Iris pigment epithelial cell (primary cell): ENCODE measurements at places on chromosomes 12 and 14.

DNA sequence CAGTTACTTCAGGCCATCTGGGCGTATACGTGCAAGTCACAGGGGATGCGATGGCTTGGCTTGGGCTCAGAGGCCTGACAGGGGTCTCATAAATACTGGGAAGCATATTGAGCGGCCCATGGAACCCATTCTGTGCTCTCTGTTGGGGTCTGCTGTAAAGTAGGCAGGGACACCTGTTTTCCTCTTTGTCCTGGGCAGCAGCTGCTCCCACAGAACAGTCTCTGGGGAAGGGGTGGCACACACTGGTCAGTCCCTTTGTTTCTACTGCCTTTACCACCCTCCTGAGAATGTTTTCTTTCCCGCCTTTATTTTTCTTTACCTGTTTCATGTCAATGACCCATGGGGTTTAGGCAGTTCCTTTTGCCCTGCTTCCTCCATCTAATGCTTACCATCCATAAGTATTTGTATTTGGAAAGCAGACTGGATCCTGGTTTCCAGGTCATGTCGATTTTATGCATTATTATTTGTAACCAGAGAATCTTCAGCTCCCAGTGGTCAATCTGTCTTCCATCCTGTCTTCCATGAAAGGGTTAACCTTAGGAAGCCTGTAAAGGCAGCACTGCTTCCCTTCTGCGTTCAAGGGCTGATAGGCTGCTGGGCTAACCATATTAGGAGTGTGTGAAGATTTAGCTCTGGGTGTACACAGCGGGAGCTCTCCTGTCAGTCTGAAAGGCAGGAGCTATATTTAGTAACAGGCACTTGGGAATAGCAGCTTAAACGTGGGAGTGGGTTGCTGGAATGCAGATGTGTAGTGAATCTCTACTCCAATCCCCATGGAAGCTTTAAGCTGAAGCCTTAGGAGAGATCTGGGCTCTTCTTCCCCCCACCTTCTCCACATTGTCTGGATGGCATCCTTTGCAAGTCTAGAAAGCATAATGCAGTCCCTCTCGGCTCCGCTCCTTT is 124.0 kb downstream of the DYRK2 start:
- DNase-seq = peak; percentile 74

- no peak for DNase-seq
Observed at GRCh38 chr14:99773521-99774497, 19.4 kb upstream of the EML1 start.

GRCh38 chr12:51809193-51809592 is 39.3 kb downstream of the FIGNL2 start:
- no peak for DNase-seq

DNA sequence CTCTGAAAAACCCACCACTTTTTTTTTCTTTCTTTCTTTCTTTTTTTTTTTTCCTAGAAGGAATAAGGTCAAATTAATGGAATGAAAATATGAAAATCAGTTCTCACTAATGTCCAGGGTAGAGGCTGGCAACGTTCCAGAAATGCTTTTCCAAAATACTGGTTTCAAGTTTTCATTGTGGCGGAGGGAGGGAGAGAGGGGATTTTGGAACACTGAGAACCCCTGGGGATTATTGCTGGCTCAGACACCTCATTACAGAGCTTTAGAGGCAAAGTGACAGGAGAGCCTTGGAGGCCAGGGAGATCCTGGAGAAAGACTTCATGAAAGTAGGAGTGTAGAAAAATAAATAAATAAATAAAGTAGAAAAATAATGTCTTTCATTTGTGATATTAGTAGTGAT is 45.4 kb downstream of the ALX1 start:
- no peak for DNase-seq

- no peak for DNase-seq
Observed at GRCh38 chr12:114392909-114393308, 13.0 kb downstream of the TBX5 start.

GRCh38 chr14:99579903-99580571 is 24.0 kb downstream of the CCDC85C start:
- DNase-seq = peak; percentile 40

GRCh38 chr12:107891967-107892366 is 117.5 kb downstream of the ASCL4 start:
- DNase-seq = peak; percentile 20

GRCh38 chr12:128829861-128830504 is 6.2 kb upstream of the SLC15A4 start:
- no peak for DNase-seq

GRCh38 chr12:54398995-54399793 is 14.7 kb upstream of the ZNF385A start:
- DNase-seq = peak; percentile 77

GRCh38 chr14:103302966-103303365 is 31.1 kb upstream of the EIF5 start:
- peak; percentile 22 for DNase-seq

- DNase-seq = no peak
Observed at GRCh38 chr14:95663226-95663797, 22.9 kb upstream of the TCL1B start.

DNA sequence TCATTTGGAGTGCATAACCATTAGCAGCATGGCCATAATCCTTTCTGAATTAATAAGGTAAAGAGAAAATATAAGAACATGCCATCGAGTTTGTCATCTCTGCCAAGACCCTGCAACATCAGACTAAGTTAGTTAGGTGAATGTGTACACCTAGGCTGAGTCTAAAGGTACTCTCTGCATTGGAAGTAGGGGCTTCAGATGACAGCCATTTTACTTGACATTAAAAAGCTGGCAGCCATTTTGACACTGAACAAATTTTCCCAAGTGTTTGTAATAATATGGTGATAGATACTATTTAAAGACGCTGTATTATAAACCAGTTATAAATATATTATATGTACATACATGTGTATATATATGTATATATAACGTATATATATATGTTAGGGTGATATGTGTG is 79.0 kb downstream of the SUDS3 start:
- no peak for DNase-seq

- DNase-seq = peak; percentile 23
Observed at GRCh38 chr14:96538097-96538989, 36.2 kb downstream of the PAPOLA start.

DNA sequence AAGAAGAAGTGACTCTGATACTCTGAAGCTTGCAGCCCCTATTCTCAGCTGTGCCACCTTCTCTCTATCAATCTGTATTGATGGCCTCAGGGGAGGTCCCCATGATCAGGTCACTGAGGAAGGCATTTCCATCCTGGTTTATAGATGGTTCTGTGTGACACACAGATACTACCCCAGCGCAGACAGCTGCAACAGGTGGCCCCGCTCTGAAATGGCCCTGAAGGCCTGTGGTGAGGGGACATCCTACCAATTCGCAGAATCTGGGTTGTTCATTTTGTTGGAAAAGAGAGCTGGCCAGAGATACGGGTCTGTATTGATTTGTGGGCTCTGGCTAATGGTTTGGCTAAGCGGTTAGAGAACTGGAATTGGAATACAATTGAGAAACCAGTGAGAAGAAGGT is 21.7 kb downstream of the DLK1 start:
- no peak for DNase-seq

- DNase-seq = no peak
Observed at GRCh38 chr12:22808860-22809259, 183.9 kb downstream of the ETNK1 start.

GRCh38 chr14:93525696-93526451 is 95.1 kb downstream of the UNC79 start:
- DNase-seq = peak; percentile 19

DNA sequence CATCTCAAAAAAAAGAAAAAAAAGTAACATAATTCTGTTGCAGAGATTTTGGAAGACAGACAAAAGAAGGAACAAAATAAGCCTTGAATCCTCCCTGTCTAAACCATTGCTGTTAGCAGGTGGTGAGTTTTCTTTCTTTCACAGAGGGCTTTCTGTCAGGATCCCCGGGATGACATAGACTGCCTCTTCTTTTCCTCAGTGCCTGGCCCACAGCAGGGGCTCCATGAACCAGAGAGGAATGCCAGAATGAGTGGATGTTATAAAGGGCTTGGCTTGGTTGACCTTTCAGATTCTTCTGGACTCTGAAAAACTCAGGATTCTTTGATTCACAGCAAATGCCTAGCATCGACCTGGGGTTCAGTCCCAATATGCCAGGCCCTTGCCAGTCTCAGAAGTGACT is 45.8 kb upstream of the CORO1C start:
- DNase-seq = no peak
